Cardiac muscle cell (in vitro differentiated cells and primary cell): ENCODE measurements at places on chromosomes 11 and 22.

DNA sequence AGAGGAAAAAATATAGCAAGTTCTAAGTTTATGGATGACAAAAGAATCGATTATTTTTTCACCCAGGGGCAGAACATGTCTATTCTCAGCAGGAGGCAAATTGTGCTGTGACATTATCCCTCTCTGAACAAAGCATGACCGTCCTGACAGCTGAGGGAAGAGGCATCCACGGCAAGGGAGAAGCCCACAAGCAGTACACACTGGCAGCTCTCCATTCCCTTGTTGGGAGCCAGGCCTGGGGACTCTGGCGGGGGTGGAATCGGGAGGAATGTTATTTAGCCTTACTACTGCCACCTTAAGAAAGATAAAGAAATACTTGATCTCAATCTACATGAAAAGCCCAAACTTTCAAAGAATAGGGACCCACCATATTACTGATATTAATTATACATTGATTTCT, 3.4 kb downstream of the KIRREL3 start:
- H3K27me3 ChIP-seq: peaks cover 98% of the 10 kb centered on the region
- no peaks in the 10 kb centered on the region for H3K36me3 ChIP-seq
- no peak overlapping the region for H3K4me3 ChIP-seq
- no peak overlapping the region for H3K27ac ChIP-seq
- H3K4me1 ChIP-seq: peaks cover 4% of the 10 kb centered on the region

- H3K27me3 ChIP-seq: no peaks in the 10 kb centered on the region
- H3K27ac ChIP-seq: no peak overlapping the region
- no peak overlapping the region for H3K4me3 ChIP-seq
- H3K4me1 ChIP-seq: no peaks in the 10 kb centered on the region
Measured at GRCh38 chr11:32983506-32983905, 32.2 kb upstream of the DEPDC7 start.

- no peak overlapping the region for H3K27ac ChIP-seq
Measured at GRCh38 chr22:22881116-22882000, 6.3 kb upstream of the IGLL5 start.

DNA sequence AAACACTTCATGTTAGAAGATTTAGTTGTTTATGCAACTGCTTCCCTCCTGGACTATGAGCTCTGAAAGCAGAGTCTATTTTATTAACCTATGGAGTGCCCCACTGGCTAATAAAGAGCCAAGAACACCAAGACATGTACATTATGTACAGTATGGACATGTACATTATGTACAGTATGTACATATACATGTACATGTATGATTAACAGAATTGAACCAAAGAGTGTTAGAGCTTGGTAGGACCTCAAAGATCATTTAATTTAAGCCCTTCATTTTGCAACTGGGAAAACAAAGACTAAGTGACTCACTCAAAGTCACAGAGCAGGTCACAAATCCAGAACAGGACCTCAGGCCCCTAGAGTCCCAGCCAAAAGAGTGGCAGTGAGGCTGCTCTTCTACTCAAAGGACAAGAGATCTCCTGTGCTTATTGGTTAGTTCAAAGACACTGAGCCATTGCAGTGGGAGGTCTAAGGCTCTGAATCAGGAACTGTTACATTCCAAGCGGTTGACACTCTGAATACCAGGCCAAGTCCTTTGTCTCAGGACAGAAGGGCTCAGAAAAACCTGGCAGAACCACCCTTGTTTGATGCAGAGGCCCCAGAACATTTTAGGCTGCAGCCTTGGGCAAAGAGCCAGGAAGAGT, 103.8 kb downstream of the FAM168A start:
- peak; percentile 11 for DNase-seq
- no peaks in the 10 kb centered on the region for H3K27me3 ChIP-seq
- no peaks in the 10 kb centered on the region for H3K36me3 ChIP-seq
- no peak overlapping the region for H3K4me3 ChIP-seq
- peak overlapping the region; percentile 36 for H3K27ac ChIP-seq

DNA sequence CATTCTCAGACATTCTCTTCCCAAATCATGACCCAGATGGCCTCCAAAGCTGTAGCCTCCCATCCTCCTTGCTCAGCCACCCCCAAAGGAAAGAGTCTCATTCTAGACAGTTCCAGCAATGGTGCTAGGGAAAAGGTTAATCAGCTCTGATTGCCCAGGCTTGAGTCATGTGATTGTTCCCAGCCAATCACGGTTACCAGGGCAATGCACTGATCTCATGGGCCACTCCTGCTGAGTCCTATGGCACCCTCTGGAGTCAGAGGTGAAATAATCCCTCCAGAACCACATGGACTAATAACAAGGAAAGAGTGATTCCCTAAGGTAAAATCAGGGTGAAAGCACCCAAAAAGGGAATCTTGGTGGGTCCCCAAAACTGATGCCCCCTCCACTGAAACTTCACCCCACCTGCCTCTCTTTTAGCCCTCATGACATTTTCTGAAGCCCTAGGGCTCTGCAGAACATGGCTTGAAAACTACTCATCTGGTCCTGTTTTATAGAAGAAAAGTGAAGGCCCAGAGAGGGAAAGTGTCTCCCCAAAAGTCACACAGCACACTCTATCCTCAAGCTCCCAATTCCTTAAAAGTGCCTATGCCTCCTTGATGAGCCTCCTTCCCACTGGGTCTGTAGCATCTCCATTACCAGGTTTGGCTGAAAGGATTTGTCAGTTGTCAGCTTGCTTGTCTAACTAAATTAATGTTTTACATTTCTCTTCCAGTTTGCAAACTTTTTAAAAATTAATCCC, 203.7 kb downstream of the MN1 start:
- H3K4me1 ChIP-seq: no peaks in the 10 kb centered on the region
- peak; percentile 21 for DNase-seq
- no peak overlapping the region for H3K4me3 ChIP-seq
- H3K36me3 ChIP-seq: no peaks in the 10 kb centered on the region
- no peaks in the 10 kb centered on the region for H3K27me3 ChIP-seq

DNA sequence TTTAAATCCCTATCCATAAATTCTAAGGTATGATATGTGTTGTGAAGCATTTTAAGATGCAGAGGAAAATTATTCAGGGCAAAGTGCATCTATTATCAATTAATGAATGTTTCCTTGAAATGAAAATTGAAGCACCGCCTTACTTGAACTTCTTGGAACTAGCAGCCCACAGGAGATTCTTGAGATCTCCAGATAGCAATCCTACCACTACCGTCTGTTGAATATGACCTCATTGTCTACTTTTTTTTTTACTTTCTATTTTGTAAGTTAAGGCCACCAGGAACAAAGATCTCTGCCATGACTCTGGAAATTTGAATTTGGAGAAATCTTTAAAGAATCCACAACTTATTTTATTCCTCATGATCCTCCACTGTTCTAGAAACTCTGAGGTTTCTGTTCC, 808.7 kb downstream of the KCNA4 start:
- no peaks in the 10 kb centered on the region for H3K27me3 ChIP-seq
- no peak overlapping the region for H3K4me3 ChIP-seq
- H3K27ac ChIP-seq: no peak overlapping the region

DNA sequence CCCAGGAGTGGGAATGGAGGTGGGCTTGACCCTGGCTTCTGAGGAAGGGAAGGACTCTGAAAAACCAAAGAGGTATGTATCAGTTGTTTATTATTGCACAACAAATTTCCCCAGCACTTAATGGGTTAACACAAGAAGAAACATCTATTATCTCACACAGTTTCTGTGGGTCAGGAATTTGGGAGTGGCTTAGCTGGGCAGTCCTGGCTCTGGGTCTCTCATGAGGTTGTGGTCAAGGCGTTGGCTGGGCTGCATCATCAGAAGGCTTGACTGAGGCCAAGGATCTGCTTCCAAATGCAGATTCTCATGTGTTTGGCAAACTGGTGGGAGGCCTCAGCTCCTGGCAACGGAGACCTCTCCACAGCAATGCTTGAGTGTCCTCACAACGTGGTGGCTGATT, 17.5 kb upstream of the SMIM38 start:
- H3K4me3 ChIP-seq: no peak overlapping the region
- no peak overlapping the region for H3K27ac ChIP-seq
- H3K4me1 ChIP-seq: no peaks in the 10 kb centered on the region

DNA sequence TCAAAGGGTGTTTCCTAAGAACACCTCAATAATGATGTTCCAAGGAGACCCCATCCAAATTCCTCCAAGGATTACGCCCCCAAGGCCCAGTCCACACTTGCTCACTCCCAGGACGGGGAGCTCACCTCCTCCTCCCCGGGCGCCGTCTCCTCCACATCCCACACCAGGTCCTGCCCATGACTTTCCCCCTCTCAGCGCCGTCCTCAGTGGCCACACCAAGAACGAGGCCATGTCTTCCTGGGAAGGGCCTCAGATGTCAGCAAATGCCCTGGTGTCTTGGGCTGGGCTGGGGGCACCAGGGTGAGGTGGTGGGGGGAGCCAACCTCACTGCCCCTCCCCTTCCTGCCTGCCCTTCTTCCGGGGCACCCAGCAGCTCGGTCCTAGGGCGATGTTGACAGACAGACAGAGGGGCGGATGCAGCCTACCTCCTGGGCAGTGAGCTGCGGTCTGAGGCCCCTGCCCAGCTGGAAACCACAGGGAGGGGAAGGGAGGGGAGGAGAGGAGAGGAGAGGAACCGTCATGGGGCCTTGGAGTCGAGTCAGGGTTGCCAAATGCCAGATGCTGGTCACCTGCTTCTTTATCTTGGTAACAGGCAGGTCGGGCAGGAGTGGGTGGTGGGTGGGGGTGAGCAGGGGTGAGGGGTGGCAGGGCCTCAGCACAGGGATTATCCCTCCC, at the start of the genes C11orf21 and TSPAN32:
TSS of gene C11orf21 (minus strand) at position 288 of the 675 bp plus-strand sequence. CDS start at position 178, 110 bp downstream.
TSS of gene TSPAN32 (plus strand) at position 383 of the 675 bp plus-strand sequence. CDS start at position 520, 137 bp downstream.
- H3K27ac ChIP-seq: peak within 1 kb of the TSS; percentile 91
- no peak within 1 kb of the TSS for H3K4me3 ChIP-seq
- H3K27me3 ChIP-seq: no peaks in the 10 kb centered on the region
- H3K4me1 ChIP-seq: peaks cover 66% of the 10 kb centered on the region

GRCh38 chr22:41471568-41471967, 2.7 kb downstream of the ACO2 start:
- H3K4me1 ChIP-seq: peaks cover 6% of the 10 kb centered on the region
- H3K27me3 ChIP-seq: no peaks in the 10 kb centered on the region
- H3K4me3 ChIP-seq: no peak overlapping the region

DNA sequence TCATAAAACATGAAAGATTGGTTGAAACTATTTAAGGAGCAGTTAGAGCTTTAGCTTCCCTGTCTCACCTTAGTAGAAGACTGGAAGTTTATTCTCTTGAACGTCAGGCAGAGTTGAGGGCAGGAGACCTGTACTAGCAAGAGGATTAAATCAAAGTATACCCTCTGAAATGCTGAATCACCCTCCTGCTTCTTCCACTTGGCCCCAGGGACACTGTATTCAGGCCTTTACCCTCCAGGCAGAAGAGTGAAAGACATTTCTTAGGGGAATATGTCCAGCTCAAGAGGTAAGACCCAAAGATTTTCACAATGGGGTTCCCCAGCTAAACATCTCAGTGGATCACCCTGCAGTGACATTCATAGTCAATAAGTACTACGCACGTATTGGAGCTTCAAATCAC, 11.9 kb downstream of the APOA4 start:
- H3K27ac ChIP-seq: no peak overlapping the region
- no peak for DNase-seq
- no peaks in the 10 kb centered on the region for H3K27me3 ChIP-seq
- H3K36me3 ChIP-seq: no peaks in the 10 kb centered on the region
